Cerebellar nuclear complex (tissue), 1 donor: ENCODE measurements at places on chromosomes 16 and 17.

- no peak for DNase-seq
These were observed 147.2 kb upstream of the COX10 start for GRCh38 chr17:13921841-13922776.

DNA sequence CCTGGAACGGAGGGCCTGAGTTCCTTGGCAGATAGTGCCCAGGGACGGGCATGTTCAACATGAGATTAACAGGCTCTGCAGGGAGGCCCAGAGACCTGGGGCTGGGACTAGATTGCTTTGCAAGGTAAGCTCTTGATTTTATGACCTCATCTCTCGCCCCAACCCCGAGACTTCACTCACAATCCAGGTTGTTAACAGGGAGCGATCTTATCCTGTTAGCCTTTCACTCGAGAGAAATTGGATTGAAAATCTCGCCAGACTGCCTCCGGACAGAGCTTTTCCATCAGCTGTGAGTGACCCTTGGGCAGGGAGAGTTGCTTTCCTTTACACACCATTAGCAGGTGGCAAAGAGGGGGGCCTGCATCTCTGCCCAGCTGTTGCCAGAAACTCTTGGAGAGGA is 521.7 kb upstream of the EEF2KMT start:
- no peak for DNase-seq

GRCh38 chr16:22077700-22078313 is 14.5 kb upstream of the VWA3A start:
- DNase-seq, result no peak

DNA sequence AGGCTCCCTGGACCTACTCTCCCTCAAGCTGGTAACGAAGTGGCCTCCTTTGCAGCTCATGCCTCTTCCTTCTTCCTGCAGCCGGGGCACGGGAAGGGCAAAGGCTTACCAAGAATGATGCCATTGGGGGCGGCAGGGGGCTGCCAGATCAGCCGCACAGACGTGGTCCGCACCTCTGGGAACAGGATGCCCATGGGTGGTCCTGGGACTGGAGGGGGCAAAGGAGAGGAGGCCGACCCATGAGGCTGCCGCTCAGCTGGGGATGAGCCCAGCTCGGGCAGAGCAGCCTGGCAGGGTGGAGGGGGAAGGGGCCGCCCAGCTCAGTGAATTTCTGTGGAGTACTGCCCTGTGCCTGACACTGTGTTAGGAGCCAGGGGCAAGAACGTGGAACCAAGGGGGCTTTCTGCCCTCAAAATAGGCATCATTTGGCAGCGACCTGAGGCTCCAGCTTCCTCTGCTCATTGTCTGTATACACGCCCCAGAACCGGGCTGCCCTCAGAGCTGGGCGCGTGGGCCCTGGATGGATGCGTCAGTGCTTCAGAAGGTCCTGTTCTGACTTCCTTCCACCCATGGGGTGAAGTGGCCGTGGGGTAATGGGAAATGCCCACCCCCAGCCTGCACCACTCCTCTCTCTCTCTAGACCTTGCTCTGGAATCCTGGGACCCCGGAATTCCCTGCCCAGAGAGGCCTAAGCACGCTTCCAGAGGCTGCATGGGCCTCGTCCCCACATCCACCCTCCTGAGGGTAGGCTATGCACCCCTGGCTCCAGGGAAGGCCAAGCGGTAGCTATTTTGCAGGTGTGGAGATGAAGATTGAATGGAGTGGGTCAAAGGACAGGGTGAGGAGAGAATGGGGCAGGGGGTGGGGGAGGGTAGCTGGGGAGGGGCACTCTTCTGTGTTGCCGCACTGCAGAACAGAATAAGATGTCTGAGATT is 79.8 kb upstream of the CDC42EP4 start:
- DNase-seq, result no peak

- DNase-seq, result peak; percentile 94
These were observed 29.4 kb downstream of the RBFOX3 start for GRCh38 chr17:79581324-79581932.

DNA sequence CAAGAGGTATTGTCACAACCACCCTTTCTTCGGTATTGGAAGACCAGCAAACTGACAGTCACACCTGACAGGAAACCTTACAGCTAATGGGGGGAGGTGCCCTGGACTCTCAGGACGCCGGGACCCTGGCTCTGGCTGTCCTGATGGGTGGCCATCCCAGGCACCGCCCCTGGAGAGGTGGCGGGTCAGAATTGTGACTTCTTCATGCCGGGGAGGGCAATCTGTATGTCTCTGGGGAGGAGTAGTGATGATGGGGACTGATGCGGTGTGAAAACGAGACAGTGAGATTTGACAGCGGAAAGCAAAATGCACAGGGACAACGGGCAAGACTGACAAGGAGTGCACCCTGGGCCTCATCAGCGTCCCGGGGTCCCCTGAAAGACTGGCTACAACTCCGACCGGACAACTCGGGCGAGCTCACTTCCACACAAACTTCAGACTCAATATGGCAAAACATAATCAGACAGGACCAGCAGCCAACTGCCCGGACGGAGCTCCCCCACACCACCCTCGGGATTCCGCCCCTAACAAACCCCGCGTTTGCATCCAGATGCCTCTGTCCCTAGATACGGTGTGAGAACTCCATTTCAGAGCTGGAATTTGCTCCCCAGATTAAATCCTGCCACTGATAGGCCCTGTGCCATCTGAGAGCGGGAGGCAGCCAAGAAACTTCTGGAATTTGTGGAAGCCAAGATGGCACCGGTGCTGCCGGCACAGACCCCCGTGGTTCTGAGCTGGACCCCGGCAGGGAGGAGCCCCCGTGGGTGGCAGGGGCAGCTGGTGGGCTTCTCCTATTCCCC is 83.6 kb upstream of the CREBBP start:
- DNase-seq, result no peak

DNA sequence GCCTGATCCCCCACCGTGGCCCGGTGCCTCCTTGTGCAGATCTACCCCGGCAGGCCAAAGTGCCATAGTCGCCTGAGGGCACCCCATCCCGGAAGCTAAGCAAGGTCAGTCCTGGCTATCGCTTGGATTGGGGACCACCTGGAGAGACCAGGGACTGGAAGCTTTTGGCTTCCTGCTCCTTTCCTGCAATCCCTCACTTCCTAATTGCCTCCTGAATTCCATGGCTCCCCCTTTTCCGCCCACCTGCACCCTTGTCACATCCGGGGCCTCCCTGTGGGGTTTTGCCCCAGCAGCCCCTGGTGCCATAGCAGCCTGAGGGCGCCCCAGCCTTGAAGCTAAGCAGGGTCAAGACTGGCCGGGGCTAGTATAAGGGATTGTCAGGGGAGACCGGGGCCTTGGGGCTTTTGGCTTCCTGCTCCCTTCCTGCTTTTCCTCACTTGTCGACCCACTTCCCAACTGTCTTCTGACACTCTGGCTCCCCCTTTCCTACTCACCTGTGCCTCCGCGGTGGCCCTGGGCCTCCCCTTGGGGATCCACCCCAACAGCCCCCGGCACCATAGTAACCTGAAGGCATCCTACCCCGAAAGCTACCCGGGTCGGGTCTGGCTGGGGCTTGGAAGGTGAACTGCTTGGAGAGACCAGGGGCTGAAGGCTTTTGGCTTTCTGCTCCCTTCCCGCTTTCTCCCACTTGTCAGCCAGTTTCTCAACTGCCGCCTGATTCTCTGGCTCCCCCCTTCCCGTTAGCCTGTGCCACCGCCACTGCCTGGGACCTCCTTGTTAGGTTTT is 2293.6 kb downstream of the TP53TG3F start:
- DNase-seq, result no peak

GRCh38 chr17:50047488-50048126 is 8.3 kb upstream of the ITGA3 start:
- DNase-seq, result no peak

DNA sequence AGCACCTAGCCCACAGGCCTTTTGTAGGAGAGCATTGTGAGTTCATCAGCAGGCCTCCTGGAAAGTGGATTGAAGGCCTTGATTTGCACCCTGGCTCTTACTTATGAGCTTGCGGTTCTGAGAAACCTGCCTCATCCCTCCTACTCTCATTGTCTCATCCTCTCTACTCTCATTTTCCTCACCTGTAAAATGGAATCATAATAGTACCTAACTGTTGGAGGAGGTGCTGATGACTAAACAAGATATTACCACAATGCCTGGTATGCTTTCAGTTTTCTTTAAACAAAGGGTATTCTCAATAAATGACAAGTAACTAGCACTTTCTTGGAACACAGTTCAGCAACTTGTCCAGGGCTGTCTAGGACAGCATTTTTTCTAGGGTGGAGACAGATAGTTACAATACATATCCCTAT is 243.1 kb upstream of the MAF start:
- no peak for DNase-seq

DNA sequence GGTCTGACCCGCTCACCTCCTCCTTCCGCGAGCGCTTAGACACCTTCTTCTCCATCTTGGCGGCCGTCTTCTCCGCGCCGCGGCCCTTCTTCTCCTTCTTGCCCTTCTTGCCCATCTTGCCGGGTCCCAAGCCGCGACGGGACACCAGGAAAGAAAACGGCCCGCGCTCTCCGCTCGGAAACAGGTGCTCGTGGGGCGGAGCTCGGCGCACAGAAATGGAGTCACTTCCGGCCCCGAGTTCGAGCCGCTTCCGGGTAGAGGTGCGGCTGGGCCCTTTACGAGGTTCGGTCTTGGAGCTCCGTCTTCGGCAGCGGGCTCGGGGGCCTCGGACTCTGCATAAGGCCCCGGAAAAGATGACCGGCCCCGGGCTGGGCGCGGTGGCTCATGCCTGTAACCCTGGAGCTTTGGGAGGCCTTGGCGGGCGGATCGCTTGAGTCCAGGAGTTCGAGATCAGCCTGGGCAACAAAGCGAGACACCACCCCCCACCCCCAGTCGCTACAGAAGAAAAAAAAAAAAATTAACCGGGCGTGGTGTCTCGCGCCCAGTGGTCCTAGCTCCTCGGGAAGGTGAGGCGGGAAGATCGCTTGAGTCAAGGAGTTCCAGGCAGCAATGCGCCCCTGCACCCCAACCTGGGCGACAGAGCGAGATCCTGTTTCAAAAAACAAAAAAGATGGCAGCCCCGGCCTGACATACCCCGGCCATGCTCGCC is at the start of gene KLHDC4:
Gene KLHDC4, minus strand, starts transcription at position 211 of the 709 bp plus-strand sequence. Its CDS starts 96 bp downstream, at position 115.
- no peak for DNase-seq

- DNase-seq, result no peak
These were observed 158.6 kb downstream of the SALL1 start for GRCh38 chr16:50992350-50993032.

- DNase-seq, result no peak
These were observed 26.8 kb upstream of the DLX3 start for GRCh38 chr17:50021681-50022370.

DNA sequence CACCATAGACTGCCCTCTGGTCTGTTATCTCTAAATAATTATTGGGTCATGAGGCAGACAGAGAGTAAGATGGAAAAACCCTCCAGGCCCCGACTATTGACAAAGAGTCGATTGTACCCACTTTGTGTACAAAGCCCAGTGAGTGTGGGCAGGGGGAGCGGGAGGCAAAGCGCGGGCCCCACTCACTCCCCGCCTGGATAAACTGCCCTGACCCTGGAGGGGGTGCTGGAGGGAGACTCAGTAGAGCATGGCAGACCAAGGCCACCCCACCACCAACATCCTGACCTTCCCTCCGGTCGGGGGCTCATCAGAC is 11.2 kb upstream of the CPSF4L start:
- no peak for DNase-seq

DNA sequence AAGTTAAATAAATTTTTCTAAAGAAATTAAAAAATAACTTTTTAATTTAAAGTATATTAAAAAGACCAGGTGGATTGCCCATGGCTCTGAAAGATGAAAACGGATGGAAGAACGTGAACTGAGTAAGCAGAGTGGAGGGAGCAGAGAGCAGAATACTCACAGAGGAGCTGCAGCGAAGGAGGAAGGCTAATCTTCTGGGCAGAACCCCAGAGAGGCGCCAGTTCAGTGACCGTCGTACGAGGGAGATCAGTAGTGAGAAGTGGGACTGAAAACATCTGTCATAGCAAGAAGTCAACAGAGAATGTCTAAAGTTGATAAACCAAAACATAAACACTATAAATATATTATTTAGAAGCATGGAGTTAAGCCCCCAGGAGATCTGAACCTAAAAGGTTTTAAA is 34.9 kb downstream of the UBE2G1 start:
- no peak for DNase-seq

GRCh38 chr17:1053661-1054360 is 56.9 kb downstream of the TIMM22 start:
- DNase-seq, result no peak

DNA sequence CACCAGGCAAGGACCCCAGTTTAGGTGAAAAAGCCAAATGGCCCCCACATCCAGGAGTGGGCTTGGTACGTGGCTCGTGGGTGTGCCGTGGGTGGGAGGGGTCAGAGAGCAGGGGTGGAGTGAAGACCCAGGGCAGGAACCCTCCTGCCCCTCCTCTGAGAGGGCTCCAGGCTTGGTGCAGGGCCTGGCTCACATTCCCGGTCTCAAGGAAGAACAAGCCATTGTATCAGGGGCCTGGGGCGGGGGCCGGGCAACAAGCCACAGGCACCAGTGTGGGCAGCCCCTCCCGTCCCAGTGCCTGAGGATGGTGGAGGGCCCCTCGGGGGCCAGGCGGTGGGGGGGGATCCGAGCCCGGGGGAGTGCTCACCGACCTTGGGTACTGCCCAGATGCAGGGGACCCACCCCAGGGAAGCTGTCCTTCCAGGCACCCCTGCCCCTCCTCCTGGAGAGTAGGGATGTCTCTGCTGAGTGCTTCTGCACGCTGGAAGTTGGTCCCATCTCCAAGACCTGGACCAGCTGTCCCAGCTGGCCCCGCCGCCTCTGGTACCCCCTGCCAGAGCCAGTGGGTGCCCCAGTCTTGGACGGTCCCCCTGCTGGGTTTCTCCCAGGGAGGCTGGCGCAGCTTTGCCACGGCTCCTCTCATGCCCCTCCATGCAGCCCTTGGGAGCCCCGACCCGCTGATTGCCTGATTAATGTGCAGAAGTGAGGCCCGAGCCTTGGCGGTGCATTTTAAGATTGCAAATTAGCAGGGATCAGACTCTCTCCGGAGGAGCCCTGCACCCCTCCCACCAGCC is 83.7 kb downstream of the RTN4RL1 start:
- no peak for DNase-seq

- DNase-seq, result no peak
These were observed 13.2 kb upstream of the ATP2A3 start for GRCh38 chr17:3977387-3977786.

GRCh38 chr17:71548540-71549190 is 572.2 kb upstream of the SOX9 start:
- no peak for DNase-seq

DNA sequence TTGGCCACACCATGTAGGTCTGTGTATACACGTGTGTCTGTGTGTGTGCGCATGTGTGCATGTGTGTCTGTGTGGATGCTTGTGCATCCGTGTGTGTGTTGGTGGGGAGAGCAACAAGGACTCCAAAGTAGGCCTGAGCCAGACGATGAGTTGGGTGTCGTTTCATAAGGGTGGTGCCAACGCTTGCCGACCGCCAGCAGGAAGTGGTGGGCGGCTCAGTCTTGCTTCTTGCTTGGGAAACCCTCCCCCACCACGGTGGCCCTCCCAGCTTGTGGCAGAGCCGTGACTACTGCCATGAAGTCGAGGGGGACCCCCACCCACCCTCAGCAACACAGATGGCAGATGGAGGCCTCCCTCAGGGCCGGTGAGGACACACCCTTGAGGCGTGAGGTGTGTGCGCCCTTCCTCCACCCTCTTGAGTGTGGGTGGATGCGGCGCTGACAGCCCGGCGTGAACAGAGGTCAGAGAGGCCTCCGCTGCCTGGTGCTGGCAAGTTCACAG is 17.5 kb downstream of the SBK1 start:
- no peak for DNase-seq

- DNase-seq, result no peak
These were observed 28.4 kb downstream of the UBALD1 start for GRCh38 chr16:4586291-4586690.
